ENCODE measurements at places on chromosomes 4 and X. TPM values are rescaled to one million over a fixed set of nuclear protein-coding genes. Genes with fewer than 3 reads are reported as not detected.

- DNase-seq, result no peak
Observed at GRCh38 chrX:69019073-69019890, 146.0 kb downstream of the PJA1 start.

ARX gene
- total RNA-seq, result not detected

GRCh38 chr4:135282676-135283075 lies 1081.1 kb upstream of the PABPC4L start:
- DNase-seq, result peak; percentile 16

FRAS1 gene
- total RNA-seq, result 24.6 TPM

DNA sequence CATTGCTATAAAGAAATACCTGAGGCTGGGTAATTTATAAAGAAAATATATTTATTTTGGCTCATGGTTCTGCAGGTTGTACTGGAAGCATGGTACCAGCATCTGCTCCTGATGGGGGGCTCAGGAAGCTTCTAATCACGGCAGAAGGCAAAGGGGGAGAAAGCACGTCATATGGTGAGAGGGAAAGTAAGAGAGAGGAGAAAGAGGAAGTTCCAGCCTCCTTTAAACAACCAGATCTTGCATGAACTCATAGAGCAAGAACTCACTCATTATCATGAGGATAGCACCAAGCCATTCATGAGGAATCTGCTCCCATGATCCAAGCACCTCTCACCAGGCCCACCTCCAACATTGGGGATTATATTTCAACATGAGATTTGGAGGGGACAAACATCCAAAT lies 125.0 kb upstream of the GRPR start:
- DNase-seq, result no peak

GBA3 gene
- total RNA-seq, result not detected

GRCh38 chr4:76585897-76586360 lies 150.9 kb downstream of the SHROOM3 start:
- DNase-seq, result peak; percentile 71

- DNase-seq, result no peak
Observed at GRCh38 chr4:11072999-11073398, 355.7 kb downstream of the HS3ST1 start.

FGF13 gene
- 5.1 TPM for total RNA-seq

MAGIX gene
- 1.2 TPM for total RNA-seq

- peak; percentile 36 for DNase-seq
Observed at GRCh38 chrX:9866633-9867032, 80.4 kb downstream of the SHROOM2 start.

DNA sequence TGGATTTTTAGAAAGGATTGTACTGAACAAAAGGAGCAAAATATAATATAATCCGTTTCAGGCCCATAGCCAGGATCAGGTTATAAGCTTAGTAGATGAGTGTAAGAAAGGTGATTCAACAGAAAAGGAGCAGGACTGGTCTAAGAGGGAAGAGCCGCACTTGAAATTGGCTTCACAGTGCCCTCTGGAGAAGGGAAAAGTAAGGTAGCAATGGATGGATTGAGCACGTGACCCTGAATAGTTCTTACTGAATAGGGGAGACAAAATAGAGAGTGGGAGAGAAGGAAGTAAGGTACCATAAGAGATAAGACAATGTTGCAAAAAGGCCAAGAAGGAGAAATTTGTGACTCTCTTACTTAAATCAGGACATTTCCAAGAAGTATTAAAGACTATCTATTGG lies 15.6 kb downstream of the CXorf66 start:
- no peak for DNase-seq

TRIM61 gene
- 1.4 TPM for total RNA-seq

ASB9 gene
- total RNA-seq, result 0.27 TPM

DNA sequence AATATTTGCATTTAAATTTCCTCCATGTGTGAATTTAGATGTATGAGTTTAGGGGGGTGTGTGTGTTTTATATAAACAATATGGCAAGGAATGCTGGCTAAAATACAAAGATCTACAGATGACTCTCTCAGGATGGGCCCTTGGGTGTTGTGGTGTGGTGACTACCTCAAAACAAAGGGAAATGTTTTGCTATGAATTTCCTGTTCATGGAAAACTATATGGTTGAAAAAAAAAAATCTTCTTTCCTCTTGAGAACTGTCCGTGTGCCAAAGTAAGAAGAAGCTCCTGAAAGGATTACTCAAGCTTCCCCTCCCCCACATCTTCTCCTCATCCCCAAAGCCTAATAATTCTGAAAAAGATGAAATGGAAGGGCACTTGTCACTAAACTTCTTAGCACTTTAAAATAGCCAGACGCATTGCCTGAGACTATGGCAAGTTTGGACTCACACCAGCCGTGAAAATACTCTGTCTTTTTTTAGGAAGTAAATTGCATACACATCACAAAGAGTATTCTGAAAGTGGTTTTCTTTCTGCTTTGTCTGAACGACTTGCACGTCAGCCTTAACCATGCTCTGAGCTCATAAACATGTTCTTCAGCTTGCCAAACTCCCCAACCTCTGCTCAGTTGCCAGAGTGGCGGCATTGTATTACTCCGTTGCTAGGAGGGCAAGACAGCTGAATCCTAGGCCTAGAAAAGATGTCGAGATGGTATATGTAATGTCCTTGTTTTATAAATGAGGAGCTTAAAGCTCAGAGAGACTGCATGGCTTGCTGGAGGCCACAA lies 250.4 kb upstream of the JADE1 start:
- DNase-seq, result peak; percentile 87

DNA sequence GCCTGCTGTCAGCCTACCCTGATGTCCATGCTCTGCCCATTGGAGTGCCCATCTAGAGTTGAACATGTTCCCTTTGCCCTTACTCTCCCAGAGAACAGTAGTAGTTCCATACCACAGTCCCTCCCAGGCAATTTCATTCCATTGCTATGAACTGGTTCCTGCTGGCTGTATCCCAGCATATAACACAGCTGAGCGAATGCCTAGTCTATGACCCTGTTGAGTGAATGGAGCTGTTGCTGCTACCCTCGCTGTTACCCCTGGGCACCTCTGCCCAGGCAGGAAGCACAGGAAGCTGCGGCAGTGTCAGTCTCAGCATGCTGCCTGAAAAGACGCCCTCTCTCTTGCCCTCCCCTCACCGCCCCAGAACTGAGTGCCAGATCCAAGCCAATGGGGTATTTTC lies 73.3 kb downstream of the SOX3 start:
- peak; percentile 69 for DNase-seq

HTRA3 gene
- 35.2 TPM for total RNA-seq

DNA sequence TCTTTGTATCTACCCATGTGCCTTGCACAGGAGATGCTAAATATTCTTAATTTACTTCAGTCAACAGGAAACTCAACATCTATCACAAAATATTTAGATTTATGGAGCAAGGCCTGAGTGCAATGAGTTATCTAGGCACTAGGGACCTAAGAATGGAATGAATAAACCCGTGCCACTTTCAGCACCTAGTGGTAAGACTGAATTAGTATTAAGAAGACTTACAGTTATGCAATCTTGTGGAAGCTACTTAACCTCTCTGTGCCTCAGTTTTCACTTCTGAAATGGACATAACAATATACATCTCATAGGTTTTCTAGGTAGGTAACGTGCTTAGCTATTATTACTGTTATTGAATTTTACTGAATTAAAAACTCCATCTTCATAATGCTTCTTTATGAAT lies 144.6 kb upstream of the MAP3K15 start:
- no peak for DNase-seq
